ENCODE measurements at places on chromosomes 4 and X.

DNA sequence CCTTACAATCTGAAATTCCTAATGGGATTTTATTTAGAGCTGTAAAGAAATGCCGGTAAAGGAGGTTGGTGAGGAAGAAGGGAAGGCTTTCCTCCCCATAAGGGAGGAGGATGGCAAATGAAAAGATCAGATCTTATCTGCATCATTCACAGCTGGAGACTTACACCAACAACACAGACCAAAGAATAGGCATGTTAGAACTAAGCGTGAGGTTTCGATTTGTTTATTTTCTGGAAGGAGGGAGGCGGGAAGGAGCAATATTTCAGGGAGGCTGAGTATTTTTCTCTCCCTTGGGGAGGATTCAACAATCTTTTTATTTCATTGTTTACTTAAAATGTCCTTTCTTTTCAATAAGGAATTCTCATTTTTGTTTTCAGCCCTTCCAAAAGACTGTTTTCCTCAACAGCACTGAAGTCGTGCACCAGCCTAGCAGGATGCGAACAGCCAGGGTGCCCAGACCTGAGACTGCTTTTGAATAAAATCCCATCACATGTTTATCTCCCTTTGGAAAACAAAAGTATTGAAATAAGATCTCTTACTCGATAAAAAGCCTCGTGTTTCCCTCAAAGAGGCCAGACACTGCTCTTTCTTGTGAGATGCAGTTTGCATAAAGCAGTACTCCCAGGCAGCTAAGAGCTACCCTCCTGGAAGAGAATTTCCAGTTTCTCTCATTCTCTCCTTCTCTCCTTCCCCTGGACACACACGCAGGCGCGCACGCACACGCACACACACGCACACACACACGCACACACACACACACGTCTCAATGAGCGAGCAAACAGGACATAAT, 236.1 kb downstream of the MGST2 start:
- no peak for DNase-seq

DNA sequence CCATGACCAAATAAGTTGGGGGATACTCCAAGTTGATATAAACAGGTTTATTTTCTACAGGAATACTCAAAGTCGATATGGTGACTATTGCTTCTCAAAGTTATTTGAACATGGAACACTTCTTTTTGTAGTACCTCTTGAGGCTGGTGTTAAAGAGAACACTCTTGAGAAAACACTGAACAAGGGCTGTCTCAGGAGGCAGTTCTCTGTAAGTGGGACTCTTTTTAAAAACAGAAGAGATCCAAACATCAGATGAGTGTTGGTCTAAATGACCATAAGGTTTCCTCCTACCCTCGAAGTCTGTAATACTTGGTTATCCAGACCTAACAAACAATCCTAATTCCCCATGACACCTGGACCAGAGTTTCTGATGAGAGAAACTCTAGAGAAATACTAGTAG, 223.2 kb upstream of the TEX13C start:
- DNase-seq = no peak

GRCh38 chrX:130071611-130072344, 38.5 kb downstream of the ELF4 start:
- DNase-seq = no peak

DNA sequence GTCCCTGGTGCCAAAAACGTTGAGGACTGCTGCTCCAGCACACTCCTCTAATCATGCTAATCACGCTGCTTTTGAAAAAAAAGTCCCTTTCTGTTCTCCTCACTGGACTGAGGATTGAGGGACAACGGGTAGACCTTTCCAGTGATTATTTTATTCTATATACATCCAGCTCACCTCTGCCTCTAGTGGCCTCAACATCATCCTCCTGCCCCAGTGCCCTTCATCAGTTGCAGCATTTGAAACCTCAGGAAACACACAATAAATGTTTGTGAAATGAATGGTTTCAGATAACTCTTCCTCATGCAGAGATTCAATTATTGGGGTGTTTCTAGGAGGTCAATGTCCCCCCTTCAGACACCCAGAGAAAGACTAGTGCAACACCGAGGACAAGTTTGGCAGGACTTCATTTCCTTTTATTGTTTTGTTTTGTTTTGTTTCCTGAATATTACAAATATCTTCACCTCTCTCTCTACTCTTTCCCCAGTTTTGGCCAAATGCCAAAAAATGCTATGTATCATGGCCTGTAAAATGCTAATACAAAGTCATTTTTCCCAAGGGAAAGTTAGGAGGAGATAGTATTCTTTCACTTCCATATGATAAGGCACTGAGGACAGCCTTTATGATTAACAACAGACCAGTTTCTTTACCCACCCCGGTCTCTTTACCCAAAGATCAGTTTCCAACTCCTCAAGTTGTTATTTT, 460.1 kb upstream of the SLIT2 start:
- no peak for DNase-seq

Data from ACHN (cell line).